Neuronal stem cell (in vitro differentiated cells): ENCODE measurements at places on chromosomes 7 and 10.

DNA sequence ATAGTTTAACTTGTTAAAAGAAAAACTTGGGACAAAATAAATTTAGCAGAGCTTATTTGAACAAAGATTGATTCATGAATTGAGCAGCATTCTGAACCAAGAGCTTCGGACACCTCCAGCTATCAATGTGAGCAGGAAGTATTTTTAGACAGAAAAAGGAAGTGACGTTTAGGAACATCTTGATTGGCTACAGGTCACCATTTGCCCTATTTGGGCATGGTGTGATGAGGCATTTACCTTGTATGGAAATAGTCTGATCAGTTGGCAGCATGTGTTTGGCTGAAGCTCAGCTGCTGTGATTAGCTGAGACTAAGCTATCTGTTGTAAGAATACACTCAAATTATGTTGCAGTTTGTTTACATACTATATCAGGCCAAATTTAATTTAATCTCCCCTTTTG, 185.1 kb downstream of the ATRNL1 start:
- DNase-seq = no peak

GRCh38 chr10:114635797-114636550, 22.1 kb downstream of the ABLIM1 start:
- no peak for DNase-seq

DNA sequence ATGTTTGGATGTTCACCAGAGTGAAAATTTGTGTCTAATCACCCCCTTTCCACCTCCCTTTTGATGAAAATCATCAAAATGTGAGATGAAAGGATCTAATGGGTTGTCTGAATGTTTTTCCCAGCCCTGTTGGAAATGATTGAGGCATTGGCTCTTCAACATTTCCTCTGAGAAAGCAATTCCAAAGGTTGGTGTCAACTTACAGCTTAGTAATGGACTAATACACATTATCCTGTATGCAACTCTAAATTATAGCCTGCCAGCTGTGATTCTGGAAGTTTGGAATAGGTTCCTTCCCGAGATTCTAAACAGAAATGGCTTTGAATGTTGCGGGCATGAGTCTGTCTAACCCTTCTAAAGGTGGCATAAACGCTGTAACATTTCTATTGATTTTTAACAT, 152.9 kb downstream of the DYNC1I1 start:
- no peak for DNase-seq

GRCh38 chr10:43294892-43295291, 28.0 kb upstream of the RASGEF1A start:
- no peak for DNase-seq

DNA sequence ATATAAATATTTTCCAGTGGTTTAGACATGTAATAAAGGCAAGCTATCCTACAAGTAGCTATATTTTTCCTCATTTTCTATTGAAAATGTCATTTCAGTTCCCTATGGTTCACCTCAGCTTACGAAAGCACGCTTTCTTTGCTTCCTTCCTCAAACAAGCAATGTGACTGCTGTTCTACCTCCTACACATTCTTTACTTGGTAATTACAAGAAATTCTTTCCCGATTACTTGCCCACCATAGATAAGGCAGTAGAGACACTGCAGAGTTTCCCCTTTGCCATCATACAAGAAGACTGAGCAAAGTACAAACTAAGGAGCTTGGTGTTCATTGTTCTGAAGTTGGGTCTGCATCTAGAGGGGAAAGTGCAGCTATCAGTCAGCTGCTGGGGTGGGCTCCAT, 249.4 kb downstream of the CRPPA start:
- no peak for DNase-seq

GRCh38 chr7:102214477-102215072, 72.1 kb upstream of the SH2B2 start:
- no peak for DNase-seq

DNA sequence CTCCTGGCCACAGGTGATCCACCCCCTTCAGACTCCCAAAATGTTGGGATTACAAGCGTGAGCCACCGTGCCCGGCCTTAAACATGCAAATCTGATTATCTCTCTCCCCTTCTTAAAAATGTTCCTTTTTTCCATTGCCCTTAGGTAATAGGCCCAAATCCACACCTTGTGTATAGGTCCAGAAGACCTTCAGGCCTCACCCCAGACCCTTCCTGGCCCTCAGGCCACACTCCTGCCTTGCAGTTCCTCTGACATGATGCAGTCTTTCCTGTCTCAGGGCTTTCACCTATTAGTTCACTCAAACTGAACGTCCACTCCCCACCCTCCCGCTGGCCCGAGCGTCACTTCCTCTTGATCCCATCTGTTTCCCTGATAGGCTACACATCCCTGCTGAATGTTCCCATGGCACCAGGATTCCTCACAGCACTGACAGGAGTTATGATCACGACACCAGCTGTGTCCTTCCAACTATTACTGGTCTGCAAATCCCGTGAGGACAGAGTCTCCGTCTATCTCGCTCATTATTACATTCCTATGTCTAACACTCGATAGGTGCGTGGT, 46.4 kb downstream of the DENND2A start:
- DNase-seq = no peak

- DNase-seq = no peak
Observed at GRCh38 chr7:69693042-69693441, 94.8 kb downstream of the AUTS2 start.

DNA sequence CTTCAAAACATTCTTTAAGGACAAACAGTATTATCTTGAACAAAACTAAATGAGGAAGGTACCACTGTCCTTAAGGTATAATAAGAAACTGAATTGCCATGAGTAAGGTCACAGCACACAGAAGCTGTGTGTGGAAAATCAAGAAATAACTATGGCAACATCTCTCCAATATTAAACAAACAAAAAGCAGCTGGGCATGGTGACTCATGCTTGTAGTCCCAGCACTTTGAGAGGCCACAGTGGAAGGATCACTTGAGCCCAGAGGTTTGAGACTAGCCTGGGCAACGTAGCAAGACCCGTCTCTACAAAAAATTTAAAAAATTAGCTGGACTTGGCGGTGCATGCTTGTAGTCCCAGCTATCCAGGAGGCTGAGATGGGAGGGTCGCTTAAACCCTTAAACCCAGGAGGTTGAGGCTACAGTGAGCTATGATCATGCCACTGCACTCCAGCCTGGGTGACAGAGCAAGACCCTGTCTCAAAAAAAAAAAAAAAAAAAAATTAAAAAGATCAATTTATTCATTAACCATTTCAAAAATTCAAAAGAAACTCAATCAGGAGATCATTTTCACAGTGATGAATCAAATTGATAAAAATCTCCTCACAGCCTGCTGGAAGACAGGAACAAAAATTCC, 195.4 kb downstream of the SKIDA1 start:
- no peak for DNase-seq

GRCh38 chr7:8015100-8015745, 46.6 kb downstream of the GLCCI1 start:
- DNase-seq = no peak

GRCh38 chr10:46517541-46517940, 38.9 kb downstream of the GPRIN2 start:
- no peak for DNase-seq

- no peak for DNase-seq
Observed at GRCh38 chr10:50561816-50562215, 61.9 kb downstream of the SGMS1 start.

GRCh38 chr10:86657011-86657395, 2.7 kb downstream of the OPN4 start:
- DNase-seq = no peak

GRCh38 chr7:142771353-142771723, 568 bp downstream of the PRSS2 start:
- DNase-seq = no peak

GRCh38 chr7:4416396-4417056, 265.6 kb upstream of the FOXK1 start:
- no peak for DNase-seq

- DNase-seq = no peak
Observed at GRCh38 chr7:74183653-74184450, 9.7 kb downstream of the EIF4H start.

GRCh38 chr10:8112230-8112905, 57.9 kb downstream of the GATA3 start:
- no peak for DNase-seq

DNA sequence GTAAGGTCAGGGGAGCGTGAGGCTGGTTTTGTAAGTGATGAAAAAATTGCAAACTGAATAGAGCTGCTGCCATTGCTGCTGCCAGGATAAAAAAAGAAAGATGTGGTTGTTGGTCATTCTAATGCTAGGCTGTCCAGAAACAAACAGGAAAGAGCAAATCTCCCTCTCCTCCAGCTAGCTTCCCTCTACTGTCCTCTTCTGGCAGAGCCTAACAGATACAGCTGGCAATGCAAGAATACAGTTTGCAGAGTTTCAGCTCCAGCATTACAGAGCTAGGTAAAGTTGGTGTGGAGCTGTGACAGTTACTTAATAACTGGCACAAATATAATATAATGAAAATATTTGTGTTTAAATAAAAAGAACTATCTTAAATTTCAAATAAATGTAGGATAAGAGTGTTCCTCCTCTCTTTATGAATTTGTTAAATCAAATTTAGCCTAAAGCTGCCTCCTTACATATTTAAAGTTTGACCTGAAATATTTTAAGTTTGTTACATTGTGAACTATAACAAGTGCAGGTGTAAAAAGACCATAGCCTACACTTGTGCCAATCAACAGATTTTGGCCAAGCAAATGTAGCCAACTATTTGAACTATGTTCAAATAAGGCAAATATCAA, 407.7 kb downstream of the SH2D4B start:
- DNase-seq = peak; percentile 23

DNA sequence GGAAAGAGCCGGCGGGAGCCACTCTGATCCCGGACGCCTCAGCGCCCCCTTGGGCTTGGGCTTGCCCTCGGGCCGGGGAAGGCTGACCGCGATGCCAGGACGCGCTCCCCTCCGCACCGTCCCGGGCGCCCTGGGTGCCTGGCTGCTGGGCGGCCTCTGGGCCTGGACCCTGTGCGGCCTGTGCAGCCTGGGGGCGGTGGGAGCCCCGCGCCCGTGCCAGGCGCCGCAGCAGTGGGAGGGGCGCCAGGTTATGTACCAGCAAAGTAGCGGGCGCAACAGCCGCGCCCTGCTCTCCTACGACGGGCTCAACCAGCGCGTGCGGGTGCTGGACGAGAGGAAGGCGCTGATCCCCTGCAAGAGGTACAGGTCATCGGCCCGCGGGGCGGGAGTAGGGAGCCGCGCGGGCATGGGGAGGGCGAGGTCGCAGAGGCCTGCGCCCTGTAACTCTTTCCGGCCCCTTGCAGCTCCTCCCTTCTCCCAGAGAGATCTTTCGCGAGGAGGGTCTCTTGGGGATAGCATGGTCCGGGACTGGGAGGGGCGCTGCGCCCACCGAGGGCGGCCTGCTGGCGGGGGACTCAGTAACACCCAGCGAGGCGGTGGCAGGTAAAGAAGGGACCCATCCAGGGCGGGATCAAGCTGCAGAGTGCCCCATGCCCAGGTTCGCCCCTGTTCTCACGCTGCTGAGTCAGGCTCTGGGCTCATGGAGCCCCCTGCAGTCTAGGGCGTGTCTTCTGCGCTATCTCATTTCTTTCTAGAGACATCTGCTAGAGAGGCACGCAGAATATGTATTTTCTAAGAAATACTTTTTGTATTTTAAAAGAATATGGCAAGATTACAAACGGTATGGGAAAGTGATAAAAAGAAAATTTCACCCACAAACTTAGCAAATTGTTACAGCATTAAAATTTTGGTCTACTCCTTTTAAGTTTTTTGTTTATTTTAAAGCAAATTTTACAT, 687 bp downstream of the EPDR1 start:
- peak; percentile 41 for DNase-seq

GRCh38 chr7:46569133-46569465, 648.0 kb upstream of the IGFBP3 start:
- no peak for DNase-seq

- DNase-seq = no peak
Observed at GRCh38 chr7:141928845-141929195, 12.6 kb downstream of the OR9A4 start.

DNA sequence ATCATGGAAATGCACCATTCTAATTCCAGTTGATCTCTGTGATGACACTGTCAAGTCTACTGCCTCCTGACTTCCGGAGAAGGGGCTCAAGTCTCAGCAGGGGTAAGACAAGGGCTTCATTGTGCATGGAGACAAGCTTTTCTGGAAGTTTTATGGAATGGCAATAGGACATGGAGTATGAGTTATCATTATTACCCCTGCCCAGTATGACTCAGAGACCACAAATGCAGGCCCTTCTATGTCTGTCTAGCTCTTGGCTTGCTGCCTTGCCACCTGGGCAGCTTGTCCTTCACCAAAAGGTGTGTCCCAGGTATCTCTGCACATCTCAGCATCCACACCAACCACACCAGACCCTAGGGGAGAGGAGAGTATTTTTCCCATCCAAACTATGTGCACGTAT, 34.9 kb upstream of the KIAA1217 start:
- no peak for DNase-seq

DNA sequence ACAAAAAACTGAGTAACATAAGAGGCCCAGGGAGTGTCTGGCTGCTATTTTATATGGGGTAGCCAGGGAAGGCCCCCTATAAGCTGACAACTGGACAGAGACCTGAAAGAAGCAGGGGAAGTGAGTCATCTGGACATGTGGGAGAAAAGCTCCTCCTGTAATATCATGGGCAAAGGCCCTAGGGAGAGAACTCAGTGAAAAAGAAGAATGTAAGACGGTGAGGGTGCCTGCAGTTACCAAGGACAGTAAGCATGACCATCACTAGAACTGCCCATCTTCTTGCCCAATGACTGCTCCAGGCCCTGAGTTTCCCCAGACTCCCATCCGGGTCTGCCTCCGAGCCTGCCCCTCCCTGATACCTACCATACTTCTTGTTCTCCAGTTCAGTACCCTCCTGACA, 2.3 kb downstream of the ELMO1 start:
- no peak for DNase-seq

GRCh38 chr7:9083837-9084236, 650.4 kb downstream of the NXPH1 start:
- DNase-seq = no peak

- DNase-seq = peak; percentile 29
Observed at GRCh38 chr7:103524042-103524907, 78.3 kb upstream of the SLC26A5 start.

GRCh38 chr7:159038066-159038465, 106.6 kb downstream of the VIPR2 start:
- DNase-seq = no peak

- DNase-seq = no peak
Observed at GRCh38 chr7:111929264-111929663, 276.9 kb downstream of the DOCK4 start.

DNA sequence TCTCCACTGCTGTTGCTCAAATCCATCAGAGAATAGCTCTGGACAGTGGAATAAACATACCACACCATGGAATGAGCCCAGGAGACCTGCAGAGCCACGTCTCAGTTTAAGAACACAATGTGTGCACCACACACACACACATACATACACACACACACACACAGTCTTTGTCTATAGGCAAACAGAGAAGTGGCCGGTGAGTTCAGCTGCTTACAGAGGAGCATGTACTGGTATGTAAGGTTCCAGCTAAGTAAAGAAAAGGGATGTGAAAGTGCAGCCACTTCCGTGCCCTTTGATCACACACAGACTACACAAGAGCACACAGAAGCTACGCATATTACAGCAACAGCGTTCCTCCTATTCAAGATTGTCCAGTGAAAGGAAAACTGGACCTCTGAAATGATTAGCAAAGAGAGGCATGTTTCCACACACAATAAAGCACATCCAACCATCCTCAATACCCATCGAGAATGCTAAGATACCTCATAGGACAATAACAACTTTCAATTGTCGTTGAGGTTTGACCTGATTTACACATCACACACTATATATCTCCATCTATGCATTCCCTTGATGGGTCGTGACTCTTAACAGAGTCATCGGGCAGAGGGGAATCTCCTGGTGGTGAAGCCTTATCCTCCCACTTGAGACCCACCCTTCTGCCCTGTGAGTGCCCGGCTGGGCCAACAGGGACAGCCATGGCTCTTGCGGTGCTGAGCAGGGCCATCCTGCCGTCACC, 23.6 kb downstream of the SLC35B4 start:
- DNase-seq = no peak
